ENCODE measurements at places on chromosomes 5 and 9.

DNA sequence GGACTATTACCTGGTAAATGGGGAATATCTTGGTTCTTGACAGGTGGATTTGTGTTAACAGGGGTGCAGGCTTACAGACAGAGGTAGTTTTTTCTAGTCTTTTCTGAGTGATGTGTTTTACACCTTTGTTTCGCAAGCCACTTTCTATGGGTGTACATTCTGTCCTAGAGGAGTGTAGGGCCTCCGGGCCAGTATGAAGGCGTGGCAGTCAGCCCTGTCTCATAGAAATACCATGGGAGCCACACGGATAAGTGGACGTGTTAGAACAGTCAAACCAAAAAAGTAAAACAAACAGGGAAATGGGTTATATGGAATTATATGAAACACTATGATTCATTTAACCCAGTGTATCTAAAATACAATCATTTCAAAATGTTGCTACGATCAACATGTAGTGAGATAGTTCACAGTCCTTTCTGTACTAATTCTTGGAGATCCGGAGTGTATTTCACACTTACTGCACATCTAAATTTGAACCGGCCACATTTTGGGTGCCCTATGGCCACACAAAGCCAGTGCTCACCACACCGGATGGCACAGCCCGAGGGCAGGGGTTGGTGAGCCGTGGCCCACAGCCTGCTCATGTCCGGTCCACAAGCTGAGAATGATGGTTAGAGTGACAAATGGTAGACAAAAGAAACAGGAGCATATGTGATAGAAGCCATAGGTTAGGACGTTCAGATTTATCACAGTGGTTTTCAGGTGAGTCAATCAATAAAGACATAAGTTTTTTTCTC, 80.1 kb upstream of the IRX4 start:
- DNase-seq = no peak

DNA sequence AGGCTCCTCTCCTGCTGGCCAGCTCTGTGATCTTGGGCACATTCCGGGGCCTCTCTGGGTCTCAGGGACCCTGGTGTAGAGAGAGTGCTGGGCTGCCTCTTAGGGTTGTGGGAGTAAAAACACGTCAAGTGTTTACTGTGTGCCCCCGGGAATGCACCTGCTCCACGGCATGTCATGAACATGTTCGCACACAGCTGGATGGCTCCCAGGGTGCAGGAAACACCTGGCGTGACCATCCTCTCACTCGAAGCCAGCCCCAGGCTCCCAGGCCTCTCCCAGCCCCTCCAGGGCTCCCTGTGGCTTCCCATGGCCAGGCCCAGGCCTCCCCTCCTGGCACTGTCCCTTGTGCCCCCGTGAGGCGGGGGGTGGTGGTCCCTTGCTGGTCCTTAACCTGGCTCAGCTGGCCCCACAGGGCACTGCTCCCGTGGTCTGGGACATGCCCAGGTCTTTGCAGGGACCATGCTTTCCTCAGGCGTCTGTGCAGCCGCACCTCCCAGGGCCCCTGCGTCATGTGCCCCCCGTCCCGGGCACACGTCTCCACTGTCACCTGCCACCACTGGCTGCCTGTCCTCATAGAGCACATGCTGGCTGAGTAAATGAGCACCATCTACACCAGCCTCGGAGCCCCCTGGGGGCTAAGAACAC, 44.9 kb downstream of the SLC6A3 start:
- DNase-seq = no peak

- no peak for DNase-seq
Measured at GRCh38 chr9:116933251-116933650, 246.1 kb downstream of the TRIM32 start.

- DNase-seq = peak; percentile 63
Measured at GRCh38 chr9:133351908-133352634, 4.1 kb downstream of the RPL7A start.

DNA sequence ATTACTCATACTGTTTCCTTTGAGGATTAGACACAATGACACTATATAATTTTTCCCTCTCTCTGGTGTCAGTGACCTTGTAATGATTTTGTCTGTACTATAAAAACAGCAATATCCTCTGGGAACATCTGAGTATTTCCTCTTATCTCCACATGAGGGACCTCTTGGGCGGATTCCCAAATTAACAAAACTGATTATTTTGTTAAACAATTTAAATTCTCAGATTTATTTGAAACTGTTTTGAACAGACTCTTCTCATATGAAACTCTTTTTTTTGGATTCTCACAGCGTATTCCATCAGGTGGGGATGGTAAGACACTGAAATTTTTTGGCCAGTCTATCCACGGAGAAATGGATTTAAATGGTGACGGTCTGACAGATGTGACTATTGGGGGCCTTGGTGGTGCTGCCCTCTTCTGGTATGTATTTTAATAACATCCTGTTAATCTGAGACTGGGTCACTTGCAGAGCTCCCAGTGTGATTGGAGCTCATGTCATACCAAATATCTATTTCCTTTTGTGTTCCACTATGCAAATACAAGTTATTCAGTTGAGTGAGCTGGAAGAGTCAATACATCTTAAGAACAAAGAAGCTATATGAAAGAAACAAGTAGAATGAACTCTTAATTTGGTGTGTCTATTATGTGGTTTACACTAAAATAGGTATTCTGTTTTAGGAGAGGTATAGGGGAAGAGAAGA, 73.8 kb upstream of the ITGA2 start:
- peak; percentile 66 for DNase-seq

DNA sequence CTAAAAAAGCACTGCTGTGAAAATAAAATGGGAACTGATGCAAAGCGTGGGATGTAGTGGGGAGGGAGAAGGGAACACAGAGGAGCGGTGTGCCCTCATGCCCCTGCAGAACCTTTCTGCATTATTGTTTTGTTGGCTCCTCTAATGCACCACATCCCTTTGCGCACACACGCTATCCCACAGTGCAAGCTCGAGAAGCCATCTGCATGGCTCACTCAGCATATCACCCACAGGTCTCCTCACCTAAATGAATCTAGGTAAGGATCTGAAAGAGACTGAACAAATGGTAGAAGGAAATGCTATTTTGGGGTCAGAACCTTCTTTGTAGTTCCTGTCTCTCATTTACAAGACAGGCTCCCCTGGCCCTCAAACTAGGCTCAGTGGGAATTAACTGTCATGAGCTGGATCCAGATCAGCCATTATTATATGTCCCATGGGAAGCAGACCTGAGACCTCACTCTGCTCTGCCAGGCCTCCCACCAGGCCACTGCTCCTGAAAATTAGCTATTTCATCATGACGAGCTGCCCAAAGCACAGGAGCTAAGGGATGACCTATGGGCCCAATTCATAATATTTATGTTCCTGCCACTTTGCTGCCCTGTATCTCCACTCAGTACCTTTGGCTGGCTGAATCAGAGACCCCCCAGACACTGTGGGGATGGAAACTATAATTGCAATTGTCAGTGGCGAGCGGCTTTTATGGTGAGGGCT, 169.4 kb downstream of the SPOCK1 start:
- no peak for DNase-seq

DNA sequence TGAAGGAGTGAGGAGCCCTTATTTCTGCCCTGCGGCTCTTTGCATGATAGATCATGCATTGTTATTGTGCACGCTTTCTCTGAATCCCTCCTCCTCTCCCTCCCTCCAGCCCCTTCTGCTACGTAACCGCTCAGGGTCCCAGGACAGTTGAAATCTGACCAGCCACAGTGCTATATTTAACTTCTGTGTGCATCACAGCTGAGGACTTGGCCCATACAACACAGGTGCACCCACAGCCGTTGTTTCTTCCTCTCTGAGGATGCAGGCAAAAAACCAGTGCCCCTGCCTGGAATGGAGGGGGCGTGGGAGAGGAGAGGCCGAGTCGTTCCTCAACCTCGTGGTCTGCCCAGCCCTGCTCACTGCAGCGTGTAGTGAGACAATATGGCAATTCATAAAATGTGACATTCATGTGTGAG, 335.6 kb upstream of the CLINT1 start:
- DNase-seq = no peak

GRCh38 chr5:165135565-165135964, 1630.1 kb downstream of the MAT2B start:
- DNase-seq = no peak

GRCh38 chr5:153629027-153629895, 138.8 kb downstream of the GRIA1 start:
- DNase-seq = peak; percentile 97

DNA sequence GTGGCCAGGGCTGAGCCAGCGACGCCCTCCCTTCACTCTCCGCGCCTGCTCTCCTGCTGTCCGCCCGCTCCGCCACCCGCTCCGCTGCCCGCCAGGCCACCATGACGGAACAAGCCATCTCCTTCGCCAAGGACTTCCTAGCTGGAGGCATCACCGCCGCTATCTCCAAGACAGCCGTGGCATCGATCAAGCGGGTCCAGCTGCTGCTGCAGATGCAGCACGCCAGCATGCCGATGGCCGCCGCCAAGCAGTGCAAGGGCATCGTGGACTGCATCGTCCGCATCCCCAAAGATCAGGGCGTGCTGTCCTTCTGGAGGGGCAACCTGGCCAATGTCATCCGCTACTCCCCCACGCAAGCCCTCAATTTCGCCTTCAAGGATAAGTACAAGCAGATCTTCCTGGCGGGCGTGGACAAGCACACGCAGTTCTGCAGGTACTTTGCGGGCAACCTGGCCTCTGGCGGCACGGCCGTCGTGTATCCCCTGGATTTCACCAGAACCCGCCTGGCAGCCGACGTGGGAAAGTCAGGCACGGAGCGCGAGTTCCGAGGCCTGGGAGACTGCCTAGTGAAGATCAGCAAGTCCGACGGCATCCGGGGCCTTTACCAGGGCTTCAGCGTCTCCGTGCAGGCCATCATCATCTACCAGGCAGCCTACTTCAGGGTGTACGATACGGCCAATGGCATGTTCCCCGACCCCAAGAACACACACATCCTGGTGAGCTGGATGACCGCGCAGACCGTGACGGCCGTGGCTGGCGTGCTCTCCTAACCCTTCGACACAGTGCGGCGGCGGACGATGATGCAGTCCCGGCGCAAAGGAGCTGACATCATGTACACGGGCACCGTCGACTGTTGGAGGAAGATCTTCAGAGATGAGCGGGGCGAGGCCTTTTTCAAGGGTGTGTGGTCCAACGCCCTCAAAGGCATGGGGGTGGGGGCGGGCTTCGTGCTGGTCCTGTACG, 1130.4 kb upstream of the ACO1 start:
- no peak for DNase-seq

- DNase-seq = no peak
Measured at GRCh38 chr9:110007477-110008270, 200.3 kb downstream of the C9orf152 start.

DNA sequence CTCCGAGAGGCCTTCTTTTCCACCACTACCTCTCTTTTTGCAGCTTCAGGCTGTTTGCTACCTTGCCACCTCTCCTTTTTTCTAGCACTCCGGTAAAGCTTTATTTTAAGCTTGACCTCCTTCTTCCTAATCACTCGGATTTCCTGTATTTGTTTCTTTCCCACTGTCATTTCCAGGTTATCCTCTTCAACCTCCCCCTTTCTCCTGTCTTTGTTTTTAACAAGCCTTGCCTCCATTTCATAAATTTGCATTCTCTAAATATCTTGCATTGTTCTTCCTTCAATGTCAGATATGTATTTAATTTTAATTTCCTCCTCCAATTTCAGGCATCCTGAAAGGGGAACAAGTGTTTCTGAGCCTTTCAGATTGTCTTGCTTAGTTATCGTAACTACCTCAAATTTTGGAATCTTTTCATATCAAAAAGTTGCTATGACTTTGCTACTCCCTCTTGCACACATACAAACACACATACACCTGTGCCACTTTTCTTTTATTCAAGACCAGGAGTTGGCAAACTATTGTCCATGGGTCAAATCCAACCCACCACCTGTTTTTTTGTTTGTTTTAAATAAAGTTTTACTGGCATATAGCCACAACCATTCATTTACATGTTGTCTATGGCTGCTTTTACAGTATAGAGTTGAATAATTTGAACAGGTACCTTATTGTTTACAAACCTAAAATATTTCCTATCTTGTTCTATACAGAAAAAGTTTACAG, 22.7 kb downstream of the DPYSL3 start:
- DNase-seq = no peak

- no peak for DNase-seq
Measured at GRCh38 chr9:133904346-133905090, 87.6 kb downstream of the VAV2 start.

GRCh38 chr9:137881591-137882505, 4.3 kb downstream of the CACNA1B start:
- no peak for DNase-seq

DNA sequence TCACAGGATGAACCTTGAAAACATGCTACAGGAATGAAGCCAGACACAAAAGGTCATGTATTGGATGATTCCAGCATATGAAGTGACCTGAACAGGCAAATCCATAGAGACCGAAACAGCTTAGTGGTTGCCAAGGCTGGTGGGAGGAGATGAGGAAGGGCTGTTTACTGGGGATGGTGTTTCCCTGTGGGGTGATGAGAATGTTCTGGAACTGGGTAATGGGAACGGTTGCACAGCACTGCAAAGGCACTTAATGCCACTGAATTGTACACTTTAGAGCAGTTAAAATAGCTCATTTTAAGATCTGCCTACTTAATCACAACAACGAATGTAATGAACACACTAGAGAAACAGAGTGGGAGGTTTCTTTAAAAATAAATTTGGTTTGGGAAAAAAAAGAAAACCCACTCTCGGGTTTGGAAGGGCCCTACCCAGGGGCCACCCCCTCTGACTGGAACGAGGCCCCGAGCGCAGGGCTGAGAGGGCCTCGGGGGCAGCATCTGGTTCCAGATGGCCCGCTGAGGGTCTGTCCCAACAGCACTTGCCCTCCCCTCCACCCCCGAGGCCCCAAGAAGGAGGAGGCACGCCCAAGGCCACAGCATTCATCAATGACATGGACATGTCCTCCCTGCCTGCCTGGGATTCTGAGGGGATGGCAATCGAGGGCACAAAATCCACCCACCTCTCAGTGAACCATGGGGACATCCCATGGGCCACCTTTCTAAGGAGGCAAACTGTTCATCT, 31.7 kb downstream of the SARDH start:
- DNase-seq = no peak

DNA sequence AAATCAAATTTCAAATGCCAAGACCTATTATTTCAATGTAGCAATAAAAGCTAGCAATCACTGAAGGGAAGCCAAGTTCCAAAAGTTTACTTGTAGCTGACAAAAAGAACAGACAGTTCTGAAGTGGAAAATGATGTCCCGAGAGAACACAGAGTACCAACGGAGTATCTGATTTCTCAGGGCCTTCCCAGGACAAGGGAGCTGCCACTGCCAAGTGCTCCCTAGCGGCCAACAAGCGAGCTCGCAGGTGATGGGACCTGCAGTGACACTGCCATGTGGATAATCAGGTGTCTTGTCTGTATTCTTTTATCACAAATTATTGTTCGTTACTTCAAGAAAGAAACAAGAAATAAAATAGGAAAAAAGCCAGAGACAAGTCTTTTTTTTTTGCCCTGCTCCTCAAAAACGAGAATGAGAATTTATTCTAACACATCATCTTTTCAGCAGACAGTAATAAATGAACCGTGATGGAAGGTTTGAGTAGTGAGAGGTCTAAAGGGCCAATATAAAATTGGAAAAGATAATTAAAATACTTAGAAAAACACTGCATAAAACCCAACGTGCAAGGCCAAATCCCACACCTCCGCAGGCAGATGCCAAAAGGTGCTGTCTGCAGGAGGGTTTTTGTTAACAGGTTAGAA, 159.4 kb downstream of the MYO10 start:
- no peak for DNase-seq

Measured in HFFc6 (cell line).